ENCODE measurements at places on chromosomes 2 and 18.
A peak's percentile ranks its signal among the peaks of the same experiment; 100 is the strongest.

DNA sequence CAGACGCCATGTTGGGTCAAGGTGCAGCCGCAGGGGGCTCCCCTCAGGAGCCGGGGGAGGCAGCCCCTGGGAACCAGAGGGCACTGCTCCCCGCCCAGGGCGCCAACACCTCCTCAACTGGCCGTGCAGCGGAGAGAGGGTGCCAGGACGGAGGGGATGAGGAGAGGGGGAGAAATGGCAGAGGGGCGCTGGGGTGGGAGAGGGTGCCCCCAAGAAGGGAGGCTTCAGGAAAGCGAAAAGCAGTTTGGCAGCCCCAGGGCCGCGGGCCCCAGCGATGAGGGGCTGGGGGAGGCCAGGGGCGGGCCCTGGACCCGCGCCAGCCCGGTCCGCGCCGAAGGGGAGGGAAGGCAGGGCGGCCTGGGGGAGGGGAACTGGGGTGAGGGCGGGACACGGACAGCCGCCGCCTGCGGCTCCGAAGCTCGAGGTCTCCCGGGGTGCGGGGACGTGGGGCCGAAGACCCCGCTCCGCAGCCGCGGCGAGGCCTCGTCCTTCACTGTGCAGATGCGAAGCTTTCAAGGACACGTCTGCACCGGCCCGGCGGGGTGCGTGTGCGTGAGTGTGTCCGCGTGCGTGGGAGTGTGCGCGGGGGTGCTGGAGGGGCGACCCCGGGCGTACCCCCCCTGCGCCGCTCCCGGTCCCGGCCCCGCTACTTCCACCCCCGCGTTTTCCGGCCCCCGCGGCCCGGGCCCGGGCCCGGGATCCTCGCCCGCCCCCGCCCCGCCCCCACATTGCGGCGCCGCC lies 1.4 kb downstream of the DNMT3A start:
- DNase-seq = peak; percentile 83

DNA sequence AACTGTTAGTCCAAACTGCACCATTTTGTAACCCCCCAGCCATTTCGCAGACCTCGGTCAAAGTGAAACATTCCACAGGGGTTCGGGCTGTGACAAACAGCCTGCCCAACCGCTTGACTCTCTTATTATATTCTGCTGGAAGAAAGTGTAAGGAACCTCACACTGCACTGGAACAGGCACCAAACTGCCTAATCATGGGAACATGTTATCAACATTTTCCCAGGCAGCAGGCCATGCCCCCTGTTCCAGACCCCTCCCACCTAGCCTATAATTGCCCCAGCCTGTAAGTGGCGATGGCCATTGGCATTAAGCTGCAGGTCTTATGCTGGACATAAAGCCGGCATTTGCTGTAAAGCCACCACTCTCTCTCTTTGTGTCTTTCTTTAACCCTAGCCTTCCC lies 16.9 kb downstream of the LYG2 start:
- DNase-seq = no peak

GRCh38 chr2:7053650-7054265 lies 136.5 kb downstream of the RNF144A start:
- no peak for DNase-seq

DNA sequence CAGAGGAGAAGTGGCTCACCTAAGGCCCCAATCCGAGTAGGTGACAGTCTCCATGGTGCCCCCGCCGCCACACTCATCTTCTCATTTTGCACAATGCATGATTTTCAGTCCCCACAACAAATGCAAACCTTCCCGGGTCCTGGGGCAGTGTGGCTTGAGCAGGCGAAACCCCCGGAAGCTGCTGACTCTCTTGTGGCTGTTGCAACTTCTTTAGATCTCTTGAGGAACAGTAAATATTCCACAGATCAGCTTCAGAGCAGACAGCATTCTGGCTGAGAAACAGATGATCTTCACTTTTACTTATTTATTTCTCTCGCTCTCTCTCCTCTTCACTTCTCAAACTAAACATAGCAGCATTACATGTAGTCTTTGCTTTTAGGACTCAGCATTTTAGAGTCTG lies 51.9 kb downstream of the ASAP2 start:
- no peak for DNase-seq

- no peak for DNase-seq
Observed at GRCh38 chr2:59957504-59957903, 596.0 kb downstream of the BCL11A start.

GRCh38 chr2:48415836-48416515 lies 114.0 kb upstream of the STON1 start:
- peak; percentile 65 for DNase-seq

- peak; percentile 29 for DNase-seq
Observed at GRCh38 chr2:207530160-207531031, 634 bp downstream of the CREB1 start.

GRCh38 chr2:234368861-234369261 lies 128.0 kb downstream of the ARL4C start:
- no peak for DNase-seq

DNA sequence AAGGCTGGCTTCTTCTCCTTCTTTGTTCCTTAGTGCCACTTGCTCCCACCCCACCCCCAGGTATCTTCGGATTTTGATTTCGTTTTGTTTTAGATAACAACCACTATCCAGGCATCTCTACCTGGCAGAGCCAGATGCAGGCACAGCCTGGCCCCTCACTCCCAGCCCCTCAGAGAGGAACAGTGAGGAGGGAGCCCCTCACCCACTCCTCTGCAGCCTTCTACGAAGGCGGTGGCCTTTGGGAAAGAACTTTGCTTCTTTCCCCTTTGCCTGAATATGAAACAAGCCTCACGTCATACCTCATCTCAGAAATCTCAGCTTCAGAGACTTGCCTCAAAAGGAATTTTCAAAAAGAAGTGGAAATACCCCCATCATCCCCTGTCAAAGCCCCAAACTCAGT lies 6.3 kb upstream of the CYP26B1 start:
- DNase-seq = no peak

- no peak for DNase-seq
Observed at GRCh38 chr2:191931329-191931728, 84.4 kb upstream of the CAVIN2 start.

DNA sequence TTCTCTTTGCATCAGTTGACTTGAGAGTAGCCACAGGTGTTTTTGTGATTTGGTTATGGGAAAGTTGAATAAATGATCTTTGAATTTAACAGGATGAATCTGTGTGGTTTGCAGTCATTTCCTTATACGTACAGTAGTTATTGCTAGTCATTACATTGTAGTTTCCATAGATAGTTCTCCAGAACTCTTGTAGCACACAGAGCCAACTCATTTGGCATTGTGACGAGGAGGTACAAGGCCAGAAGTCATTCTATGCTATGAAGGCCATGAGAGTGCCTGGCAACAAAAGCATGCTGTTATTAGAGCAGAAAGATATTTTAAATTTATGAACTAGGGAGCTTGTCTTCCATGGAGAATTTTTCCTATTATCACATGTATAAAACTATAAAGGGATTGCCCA lies 973.0 kb upstream of the CHAC2 start:
- no peak for DNase-seq

GRCh38 chr2:34004936-34005335 lies 405.8 kb upstream of the FAM98A start:
- no peak for DNase-seq

DNA sequence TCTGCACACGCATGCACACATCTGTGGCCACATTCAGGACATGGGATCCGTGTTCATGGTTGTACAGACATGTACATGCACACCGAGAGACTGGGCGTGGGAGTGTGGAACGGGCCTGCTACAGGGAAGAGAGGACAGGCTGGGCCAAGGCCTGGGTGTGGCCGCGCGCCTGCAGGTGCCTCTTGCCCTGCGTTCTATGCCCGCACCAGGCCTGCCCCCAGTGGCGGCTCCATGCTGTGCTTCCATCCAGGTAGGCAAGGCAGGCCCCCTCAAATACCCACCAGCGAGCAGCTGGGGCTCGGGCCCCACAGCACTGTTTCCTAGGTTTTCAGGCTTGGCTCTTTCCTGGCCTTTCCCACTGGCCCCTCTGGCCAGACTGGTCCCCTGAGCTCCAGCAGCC lies 15.5 kb upstream of the PTMA start:
- DNase-seq = no peak

GRCh38 chr18:41351430-41351829 lies 603.6 kb upstream of the PIK3C3 start:
- no peak for DNase-seq

DNA sequence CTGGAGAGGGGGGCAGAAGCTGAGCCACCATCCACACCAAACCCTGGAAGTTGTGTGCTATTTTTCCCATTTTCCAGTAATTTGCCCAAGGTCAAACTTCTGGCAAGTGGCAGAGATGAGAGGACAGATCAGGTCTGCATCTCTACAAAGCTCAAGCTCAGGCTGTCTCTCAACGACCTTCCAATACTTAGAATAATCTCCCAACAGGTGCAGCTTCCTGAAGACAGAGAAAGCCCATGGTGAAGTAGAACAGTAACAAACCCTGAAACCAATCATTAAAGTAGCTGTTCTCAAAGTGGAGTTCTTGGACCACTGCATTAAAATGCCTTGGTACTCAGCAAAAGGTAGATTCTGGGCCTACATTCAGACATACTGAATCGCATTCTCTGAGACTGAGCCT lies 37.6 kb downstream of the TMEM131 start:
- no peak for DNase-seq

- DNase-seq = peak; percentile 61
Observed at GRCh38 chr2:120571015-120571728, 164.5 kb upstream of the GLI2 start.

DNA sequence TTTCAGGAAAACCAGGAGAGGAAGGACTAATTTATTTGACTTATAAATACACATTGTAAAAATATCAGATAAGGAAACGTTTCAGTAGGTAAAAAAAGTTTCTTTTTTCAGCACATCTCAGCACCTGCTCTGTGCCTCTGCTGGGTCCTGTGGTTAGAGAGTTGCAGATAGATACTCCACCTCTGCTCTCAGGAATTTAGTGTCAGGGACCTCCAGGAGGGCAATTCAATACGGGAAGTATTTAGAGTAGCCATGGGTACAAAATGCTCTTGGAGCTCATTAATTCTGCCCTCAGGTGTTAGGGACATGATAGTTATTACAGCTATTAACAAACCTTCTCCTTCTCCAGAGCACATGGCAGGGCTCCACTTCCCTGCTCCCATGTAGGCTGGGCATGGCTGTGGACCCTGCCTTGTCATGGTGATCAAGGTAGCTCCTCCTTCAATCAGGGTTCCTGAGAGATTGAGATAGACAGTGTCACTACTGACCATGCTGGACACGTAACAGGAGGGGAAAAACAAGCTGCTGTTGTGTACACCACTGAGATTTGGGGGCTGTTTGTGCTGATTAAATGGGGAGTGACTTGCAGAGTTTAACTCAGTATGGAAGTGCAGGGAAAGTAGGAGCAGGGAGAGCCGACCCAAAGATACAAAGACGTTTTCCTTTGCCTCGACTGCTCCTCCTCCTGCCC lies 185.6 kb upstream of the COPS8 start:
- DNase-seq = no peak
